ENCODE measurements at places on chromosomes 11 and 22. TPM values are rescaled to one million over a fixed set of nuclear protein-coding genes. Genes with fewer than 3 reads are reported as not detected.

DNA sequence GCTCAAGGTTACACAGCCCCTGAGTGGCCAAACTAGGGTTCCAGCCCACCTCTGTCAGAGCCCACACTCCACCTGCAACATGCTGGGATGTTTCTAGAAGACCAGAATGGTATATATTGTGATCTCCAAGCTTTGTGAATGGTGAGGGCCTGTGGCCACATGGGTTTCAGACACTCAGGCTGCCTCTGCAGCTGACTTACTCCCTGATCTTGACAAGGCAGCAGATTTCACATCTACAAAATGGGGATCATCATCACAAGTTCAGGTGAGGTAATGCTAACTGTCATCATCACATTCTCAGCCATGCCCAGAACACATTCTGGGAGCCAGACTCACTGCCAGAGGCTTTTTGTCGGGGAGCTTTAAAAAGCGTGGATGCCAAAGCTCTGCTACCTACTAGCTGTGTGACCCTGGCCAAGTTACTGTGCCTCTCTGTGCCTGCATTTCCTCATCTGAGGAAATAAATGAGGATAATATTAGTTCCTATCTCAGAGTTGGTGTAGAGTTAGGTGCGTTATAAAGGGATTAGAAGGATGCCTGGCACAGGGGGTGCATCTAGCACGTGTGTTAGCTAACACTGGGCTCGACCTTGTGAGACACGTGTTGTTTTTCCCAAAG, 24.9 kb upstream of the WNT11 start:
- no peak for DNase-seq

DNA sequence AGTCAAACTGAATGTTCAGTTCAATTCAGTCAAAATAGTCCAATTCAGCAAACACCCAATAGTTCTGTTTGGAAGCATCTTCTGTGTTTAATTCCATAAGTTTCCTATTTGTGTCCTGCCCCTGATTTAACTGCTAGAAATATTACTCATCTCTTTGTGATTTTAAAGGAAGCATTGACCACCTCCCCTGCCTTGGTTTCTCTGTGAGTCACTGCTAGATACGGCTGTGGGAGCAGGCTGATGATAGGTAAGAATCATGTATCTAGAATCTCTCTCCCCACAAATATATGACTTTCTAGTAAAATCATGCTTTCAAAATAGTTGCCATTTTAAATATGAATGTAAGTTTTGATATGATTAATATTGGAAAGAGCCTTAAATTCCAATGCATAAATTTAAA, 888.5 kb downstream of the NTM start:
- DNase-seq: no peak

DNA sequence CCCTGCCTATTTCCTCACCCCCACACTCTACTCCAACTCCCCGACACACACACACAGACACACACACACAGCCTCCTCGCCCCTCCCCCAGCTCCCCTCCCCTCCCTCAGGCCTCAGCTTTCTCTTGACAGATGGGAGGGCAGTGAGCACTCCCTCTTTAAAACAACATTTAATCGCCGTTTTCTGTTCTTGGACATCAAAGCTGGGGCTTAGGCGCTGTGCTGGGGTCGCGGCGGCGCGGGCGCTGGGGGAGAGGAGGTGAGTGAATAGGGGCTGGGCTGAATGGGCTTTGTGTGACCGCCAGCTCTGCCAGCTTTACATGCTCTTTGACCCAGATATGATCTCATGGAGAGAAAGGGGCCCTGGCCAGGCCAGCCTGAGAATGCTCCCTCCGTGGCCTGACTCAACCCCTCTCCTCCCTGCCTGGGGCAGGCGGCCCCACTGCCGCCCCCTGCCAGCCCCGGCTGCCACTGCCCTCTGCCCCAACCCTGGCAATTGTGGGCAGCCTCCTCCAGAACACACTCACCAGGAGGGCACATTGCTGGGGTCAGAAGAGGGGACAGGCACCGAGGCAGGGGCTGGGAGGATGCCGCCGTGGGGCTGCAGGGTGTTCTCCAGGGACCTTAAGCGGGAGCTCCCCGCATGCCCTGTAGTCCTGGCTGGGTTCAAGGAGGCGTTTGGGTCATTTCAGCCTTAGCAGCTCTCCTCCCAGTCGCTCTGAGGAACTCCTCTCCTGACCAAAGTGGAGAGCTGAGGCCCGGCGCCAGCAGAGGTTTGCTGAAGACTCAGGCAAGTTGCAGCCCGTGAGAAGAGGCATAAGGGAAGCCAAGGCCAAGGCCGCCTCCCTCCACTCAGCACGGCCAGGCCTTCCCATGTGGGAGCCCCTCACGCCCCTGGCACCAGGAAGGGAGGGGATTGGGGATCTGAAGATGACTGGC, 38.3 kb upstream of the NNMT start:
- DNase-seq: no peak

- DNase-seq: no peak
Observed at GRCh38 chr11:116406042-116406441, 366.7 kb downstream of the BUD13 start.

Gene MYEOV
- 31.4 TPM for total RNA-seq

Gene DDTL
- total RNA-seq: 1.2 TPM
